Activated T-helper 9 cell treated with anti-CD3 and anti-CD28 coated beads, Interleukin-2, amount 50 U/mL, for 16 hours (primary cell): ENCODE measurements at places on chromosomes 2 and 18.

DNA sequence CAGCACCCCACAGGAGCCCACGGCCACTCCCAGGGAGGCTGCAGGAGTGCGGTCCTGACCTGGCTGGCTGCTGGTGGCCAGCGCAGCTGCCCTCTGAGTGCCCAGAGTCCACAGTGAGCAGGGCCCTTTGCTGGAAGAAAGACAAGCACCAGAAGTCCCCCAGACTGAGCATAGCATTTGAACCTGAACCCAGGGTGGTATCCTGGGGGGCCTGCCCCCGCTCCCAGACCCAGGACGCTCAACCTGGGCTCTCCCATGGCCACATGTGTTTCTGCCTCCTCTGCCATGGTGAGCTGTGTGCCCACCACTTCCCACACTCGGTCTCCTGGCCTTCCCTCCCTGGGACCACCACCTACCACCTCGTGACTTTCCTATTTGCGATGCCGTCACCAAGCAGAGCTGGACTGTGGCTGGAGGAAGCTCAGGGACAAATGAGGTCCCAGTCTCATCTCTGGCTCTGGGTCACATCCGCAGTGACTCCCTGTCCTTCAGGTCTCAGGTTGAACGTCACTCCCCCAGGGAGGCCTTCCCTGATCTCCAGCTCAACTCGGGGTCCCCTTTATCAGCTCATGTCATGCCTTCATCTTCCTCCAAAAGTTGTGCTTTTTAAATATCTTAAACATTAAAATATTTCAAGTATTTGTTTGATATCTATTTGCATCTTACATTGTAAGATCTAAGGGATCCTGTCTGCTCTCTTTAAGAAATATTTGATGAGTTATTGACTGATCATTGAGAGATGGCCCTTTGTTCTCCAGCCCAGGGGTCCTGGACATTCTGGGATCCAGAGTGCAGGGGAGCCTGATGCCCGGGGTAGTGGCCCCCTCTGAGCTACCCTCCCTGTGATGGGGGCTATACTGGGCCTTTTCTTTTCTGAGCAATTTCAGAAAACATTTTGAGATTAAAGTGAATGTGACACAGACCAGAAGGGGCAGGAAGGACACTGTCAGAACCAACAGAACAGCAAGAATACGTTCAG lies 16.4 kb upstream of the GPR55 start:
- no peak for DNase-seq

DNA sequence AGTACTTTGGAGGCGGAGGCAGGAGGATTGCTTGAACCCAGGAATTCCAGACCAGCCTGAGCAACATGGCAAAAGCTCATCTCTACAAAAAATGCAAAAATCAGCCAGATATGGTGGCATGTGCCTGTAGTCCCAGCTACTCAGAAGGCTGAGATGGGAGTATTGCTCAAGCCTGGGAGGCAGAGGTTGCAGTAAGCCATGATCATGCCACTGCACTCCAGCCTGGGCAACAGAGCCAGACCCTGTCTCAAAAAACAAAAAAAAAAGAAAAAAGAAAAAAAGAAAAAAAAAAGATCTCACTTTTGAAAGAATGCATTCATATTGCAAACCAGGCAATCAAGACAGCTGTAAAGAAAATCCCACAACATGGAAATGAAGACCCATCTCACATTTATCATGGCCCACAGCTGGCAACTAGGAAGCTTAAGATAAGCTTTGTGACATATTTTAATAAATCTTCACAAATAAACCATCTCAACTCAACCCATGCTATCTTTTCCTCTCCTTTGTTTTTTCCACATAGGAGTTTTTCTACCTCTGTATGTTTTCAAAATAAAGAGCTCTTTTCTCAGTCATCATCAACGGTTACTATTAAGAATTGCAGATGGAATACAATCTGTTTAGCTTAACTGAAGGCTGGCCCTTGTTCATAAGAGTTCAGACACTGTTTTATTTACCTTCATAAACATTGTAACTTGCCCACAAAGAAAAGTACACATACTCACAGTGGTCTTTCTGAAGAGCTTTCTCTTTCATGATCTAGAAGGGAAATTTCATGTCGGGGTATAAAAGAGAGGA lies 137.0 kb downstream of the MREG start:
- DNase-seq, result no peak

- no peak for DNase-seq
These were observed 124.4 kb downstream of the HRH4 start for GRCh38 chr18:24584813-24585212.

- no peak for DNase-seq
These were observed 57.7 kb downstream of the PDCL3 start for GRCh38 chr2:100620481-100620880.

GRCh38 chr2:84223191-84223590 lies 235.9 kb downstream of the SUCLG1 start:
- no peak for DNase-seq

- no peak for DNase-seq
These were observed 284.7 kb upstream of the HDAC4 start for GRCh38 chr2:239685556-239685955.

DNA sequence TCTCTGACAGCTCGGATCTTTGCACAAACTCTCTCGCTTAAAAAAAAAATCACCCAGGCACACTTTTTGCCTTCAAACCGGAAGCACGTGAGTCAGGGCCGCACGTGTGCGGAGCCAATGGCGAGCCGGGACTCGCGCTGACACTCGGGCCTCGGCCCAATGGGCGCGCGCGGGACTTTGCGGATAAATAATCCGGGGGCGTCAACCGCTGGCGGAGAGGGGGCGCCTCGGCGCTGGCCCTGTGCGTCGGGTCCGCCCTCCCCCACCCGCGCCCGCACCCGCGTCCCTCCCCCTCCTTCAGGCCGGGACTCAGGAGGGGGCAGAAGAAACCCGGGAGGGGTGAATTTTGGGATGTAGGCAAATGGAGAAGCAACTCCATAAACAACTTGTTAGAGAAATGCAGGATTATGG lies 319 bp upstream of the EN1 start:
- no peak for DNase-seq

- DNase-seq, result no peak
These were observed 58.0 kb downstream of the NYAP2 start for GRCh38 chr2:225457482-225457881.

DNA sequence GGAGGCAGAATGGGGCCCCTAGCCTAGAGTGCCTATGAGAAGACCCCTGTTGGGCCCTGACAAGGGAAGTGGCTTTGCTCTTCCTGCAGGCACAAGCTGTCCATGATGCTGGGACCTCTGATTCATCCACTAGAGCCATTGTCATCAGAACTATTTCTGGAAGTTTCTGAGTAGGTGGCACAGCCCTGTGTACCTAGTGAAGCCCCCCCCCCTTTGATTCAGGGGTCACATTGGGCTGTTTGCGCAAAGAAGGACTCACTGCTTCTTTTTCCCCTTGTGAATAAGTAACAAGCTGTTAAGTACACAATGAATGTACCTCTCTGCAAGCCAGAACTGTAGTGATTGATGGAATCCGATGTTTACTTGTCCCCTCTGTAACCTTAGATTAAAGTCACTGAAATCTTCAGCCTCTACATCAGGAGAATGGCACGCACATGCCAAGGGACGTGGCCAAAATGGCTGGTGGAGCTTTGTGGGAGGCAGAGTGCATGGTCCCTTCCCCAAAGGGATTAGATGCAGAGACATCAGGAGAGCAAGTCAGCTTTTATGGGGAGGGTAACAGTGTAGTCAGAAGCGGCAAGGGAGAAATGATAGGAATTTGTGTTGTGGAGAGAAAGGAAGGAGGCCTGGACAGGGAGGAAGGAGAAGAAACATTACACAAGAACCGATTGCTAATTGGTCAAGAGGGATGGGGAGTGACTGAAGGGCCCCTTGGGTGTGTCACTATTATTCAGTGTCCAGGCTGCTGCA lies 267.6 kb upstream of the RAB12 start:
- DNase-seq, result no peak

GRCh38 chr18:76259096-76259495 lies 235.9 kb downstream of the ZNF516 start:
- DNase-seq, result no peak

DNA sequence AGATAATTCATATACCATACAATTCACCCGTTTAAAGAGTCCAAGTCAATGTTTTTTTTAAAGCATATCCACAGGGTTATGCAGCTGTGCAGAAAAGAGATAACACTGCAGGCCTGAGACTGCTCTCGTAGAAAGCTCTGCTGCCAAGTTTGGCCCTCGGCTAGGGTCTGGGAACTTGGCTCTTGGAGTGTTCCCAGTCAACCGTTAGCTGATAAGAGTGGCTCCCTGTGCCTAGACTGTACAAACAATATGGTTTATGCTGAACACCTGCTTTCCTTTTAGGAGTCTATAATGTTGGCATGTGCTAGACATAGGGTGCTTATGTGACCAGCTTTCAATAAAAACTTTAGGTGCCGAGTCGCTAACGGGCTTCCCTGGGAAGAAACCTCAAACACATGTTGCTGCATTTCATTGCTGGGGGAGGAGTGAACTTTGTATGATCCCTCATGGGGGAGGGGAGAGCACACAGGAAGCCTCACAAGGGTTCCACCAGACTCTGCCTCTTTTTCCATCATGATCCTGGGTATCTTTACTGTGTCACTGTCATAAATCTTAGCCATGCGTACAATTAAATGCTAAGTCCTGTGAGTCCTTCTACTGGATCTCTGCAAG lies 34.7 kb downstream of the RFX8 start:
- DNase-seq, result no peak

- no peak for DNase-seq
These were observed 118.9 kb downstream of the RDH14 start for GRCh38 chr2:18441583-18441982.

GRCh38 chr2:134954065-134954464 lies 35.4 kb downstream of the CCNT2 start:
- no peak for DNase-seq

- DNase-seq, result no peak
These were observed 343.1 kb downstream of the CBLN2 start for GRCh38 chr18:72201032-72201431.

DNA sequence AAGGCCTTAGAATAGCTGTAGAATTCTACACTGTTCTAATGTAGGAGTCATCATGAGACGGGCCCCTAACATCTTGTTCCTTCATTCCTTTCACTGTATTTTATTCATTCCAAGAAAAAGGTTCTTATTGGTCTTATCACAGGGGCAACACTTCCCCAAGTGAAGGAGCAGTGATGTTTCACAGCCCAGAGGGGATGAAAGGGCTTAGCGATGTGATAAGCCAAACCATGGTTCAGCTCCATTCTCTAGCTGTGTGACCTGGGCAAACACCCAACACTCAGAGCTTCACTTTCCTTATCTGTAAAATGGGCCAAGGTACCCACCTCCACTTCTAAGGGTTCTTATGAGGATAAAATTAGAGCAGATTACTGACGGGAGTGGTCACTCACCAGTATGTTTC lies 25.4 kb upstream of the HS6ST1 start:
- DNase-seq, result no peak

- DNase-seq, result no peak
These were observed 128.1 kb upstream of the AQP4 start for GRCh38 chr18:26993568-26993967.

GRCh38 chr2:176003958-176004357 lies 1.9 kb upstream of the LNPK start:
- DNase-seq, result no peak

DNA sequence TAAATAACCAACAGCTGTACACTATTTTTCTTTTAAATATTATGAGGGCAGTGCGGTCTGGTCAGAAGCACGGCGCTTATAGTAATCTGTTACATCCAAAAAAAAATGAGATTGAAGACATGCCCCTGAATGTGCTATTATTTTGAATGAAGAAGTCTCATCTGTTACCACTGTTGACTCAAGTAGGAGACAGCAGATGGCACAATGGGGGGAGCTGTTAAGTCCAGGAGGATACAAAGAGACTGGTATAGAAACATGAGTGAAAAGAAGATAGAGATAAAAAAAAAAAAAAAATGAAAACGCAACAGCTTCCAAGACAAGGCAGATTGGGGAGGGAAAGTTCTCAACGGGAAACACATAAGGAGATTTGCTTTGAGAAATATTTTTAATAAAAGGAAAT lies 425.5 kb upstream of the PKDCC start:
- DNase-seq, result no peak

GRCh38 chr18:67742954-67743353 lies 226.4 kb upstream of the DSEL start:
- DNase-seq, result no peak

GRCh38 chr2:219628986-219629901 lies 1.8 kb downstream of the SLC4A3 start:
- DNase-seq, result no peak

GRCh38 chr2:150126839-150127238 lies 360.6 kb downstream of the RND3 start:
- DNase-seq, result no peak

- DNase-seq, result no peak
These were observed 708.4 kb downstream of the RNF144A start for GRCh38 chr2:7625392-7626138.

DNA sequence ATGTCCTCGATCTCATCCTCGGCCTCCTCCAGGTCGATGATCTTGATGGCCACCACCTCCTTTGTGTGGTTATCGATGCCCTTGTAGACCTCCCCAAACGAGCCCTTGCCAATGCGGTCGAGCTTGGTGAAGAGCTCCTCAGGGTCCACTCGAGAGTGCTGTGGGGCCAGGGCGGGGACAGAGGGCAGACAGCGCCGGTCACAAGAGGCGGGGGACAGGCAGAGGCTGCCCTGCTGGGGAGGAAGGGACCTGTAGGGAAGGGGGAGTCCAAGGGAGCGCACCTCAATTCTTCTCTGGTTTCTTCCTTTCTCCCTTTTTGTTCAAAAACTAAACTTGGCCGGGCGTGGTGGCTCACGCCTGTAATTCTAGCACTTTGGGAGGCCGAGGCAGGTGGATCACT lies 6.8 kb downstream of the STK25 start:
- DNase-seq, result no peak

DNA sequence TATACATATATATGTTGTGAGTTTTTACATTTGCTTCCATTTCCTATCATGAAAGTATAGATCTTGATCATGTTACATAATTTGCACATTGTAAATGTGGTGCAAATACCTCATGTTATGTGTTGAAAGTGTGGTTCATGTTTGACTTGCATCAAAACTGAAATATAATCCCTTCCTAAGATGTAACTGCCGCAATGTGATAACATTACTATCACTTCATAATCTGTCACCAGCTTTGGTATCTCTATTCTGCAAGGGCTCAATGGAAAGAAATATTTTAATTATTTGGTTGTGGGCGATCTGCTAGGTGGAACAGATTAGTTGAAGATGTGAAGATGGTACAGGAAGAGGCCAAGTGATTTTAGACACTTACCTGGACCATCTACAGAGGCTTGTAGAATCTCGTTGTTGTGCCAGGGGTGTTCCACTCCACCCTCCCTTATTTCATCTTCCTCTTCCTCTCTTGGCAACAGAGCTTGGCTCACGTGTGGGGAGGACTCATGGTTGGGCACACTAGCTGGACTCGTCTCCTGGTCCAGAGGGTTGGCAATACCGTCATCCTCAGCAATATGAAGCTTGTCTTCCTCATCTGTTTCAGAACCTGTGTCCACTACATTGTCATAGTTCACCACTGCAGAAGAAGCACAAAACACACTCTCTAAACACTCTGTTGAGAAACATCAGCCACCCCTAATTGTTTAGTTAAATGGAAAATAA lies 90.4 kb downstream of the ZEB2 start:
- no peak for DNase-seq

- no peak for DNase-seq
These were observed 22.2 kb downstream of the TSN start for GRCh38 chr2:121777699-121778058.
